ENCODE measurements at places on chromosomes 16 and 17.

DNA sequence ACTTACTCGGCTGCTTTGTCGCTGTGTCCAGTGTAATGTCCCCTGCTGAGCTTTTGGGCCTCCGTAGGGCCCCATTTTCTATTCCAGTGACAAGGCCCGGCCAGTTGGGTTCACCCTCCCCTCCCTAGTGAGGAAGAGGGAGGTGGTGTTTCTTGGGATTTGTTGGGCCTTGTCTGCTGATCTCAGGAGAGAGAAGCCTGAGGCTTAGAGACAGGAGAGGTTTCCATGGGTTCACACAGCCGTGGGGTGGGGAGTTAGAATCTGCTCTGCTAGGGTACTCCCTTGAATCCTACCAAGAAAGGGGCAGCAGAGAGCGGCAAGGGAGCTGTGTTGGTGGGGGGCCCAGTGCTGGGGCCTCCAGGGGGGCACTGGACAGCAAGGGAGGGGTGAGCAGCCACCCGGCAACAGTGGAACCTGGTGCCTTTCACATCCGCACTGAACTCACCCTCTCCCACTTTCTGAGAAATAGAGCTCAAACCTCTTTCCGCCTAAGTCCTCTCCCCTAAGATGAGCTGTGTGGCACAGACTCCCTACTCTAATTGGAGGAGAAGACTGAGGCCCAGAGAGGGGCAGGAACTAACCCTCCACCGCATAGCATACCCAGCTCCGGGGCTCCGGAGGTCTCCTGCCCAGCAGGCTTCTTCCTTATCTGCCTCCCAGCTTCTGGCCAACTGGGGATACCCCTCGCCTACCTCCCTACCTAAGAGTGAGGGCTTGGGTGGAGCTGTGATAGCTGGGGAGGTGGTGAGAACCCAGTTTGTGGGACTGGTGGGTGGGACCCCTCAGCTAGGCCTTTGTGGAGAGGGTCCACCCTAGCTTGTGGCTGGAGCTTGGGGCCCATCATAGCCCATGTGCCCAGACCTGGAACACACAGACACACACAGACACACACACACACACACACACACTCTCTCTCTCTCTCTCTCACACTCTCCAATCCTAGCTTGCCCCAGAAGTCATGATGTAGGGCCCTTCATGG lies 6.8 kb downstream of the TBKBP1 start:
- DNase-seq: no peak

GRCh38 chr16:4328046-4328781 lies 12.3 kb downstream of the GLIS2 start:
- DNase-seq: peak; percentile 41

- no peak for DNase-seq
These were observed 45.7 kb downstream of the SOCS1 start for GRCh38 chr16:11210260-11210659.

DNA sequence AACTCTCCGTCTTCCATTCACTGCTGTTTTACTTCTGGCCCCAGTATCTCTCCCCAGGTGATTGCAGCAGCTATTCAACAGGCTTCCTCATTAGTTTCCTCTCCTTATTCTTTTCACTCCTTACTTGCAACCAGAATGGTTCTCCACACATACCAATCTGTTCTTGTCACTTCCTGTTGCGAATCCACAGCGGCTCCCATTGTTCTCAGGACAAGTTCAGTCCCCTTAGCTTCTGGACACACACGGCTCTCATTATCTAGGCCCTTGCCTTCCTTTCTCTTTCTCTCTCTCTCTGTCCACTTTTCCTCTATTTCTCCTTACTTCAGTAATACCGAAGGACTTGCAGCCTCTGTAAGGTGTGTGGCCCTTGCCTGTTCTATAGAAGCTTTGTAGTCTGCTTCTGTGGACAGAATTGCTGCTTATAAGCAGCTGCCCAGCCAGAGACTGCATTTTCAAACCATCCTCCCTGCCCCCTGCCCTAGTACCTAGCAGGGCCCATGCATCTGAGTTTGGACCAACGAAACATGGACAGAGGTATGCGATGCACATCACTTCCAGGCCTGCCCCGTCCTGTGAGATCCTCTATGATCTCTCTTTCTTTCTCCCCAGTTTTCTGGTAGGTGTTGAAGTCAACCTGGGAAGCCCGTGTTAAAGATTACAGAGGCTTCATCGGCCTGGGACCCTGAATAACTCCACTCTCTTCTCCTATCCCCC lies 45.7 kb downstream of the VAT1L start:
- no peak for DNase-seq

DNA sequence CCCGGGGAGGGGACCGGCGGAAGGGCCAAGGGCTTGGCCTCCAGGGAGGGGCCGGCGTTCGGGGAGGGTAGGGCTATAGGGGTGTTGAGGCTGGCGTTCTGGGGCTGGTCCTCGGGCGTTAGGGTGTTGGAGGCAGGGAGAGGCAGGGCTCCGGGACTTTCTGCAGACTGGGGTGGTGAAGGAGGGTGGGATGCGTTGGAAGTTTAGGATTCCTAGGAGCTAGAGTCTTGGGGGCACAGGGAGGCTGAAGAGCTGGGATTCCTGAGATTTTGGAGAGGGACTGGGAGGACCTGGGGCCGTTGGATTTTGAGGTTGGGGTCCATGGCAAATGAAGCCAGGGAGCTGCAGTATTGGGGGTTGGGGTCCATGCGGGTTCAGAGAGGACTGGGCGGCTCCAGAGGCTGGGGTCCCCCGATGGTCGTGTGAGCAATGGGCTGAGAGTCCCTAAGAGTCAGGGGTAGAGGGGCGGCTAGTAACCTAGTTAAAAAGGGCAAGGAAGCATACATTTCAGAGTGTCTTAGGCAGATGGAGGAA lies 740 bp downstream of the NFATC2IP start:
- DNase-seq: no peak

Data from T-helper 9 cell (primary cell).